Brain pericyte (primary cell): ENCODE measurements at places on chromosomes 1 and 21.

DNA sequence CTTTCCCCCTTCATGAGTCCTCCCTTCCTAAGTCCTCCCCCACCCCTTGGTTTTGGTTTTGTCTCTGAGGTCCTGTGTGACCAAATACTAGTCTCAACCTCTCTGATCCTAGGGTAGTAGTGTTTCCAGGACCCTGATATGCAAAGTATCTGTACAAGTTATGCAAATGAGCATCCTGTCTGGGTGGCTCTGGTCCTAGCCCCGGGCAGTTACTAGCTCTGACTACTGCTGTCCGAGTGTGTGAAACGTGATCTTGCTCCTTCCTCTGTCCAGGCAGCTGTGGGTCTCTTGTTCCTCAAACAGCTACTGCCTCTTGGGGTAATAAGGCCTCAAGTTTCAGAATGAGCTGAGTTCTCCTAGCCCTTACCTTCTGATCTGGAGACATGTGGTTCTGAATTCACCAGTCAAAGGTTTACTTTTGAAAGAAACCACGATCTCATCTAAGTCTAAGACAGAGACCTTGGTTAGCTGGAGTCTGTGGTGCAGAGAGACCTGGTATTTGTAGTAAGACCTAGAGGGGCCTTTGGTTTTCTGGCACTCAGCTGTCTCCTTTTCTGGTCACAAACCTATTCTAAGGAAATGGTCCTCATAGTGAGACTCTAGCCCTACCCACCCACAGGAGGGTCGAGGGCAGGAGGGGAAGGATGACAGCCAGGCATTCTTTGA, 31.0 kb upstream of the IL19 start:
- no peak for DNase-seq

DNA sequence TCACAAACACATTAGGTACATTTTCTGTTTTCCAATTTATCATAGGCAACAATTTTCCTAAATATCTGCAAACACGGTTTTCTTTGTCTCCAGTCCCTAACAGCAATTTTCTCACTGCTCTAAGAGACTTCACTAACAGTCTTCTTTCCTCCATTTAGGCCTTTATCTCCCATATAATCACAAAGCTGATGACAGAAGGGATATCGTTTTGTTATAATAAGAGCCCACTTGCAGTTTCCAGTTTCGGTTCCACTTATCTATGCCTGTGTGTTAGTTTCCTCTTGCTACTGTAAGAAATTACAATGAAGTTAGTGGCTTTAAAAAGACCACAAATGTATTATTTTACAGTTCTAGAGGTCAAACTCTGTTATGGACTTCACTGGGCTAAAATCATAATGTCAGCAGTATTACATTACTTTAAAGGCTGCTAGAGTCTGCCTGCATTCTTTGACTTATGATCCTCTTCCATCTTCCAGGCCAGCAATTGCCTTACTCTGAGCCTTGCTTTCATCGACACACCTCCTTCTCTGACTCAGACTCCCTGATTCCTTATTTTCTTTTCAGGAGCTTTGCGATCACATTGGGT, 549.3 kb downstream of the NCAM2 start:
- DNase-seq = no peak

GRCh38 chr1:200471739-200472138, 61.9 kb upstream of the ZNF281 start:
- no peak for DNase-seq

GRCh38 chr1:30194741-30195423, 528.5 kb downstream of the MATN1 start:
- no peak for DNase-seq

- no peak for DNase-seq
Measured at GRCh38 chr1:98482611-98483010, 178.9 kb upstream of the SNX7 start.

GRCh38 chr1:4331767-4332163, 322.6 kb upstream of the AJAP1 start:
- DNase-seq = no peak

GRCh38 chr21:26425576-26425975, 147.5 kb downstream of the CYYR1 start:
- no peak for DNase-seq

- DNase-seq = no peak
Measured at GRCh38 chr1:7420470-7421100, 350.5 kb upstream of the VAMP3 start.
